LNCaP clone FGC (cell line): ENCODE measurements at places on chromosomes 4 and X.

DNA sequence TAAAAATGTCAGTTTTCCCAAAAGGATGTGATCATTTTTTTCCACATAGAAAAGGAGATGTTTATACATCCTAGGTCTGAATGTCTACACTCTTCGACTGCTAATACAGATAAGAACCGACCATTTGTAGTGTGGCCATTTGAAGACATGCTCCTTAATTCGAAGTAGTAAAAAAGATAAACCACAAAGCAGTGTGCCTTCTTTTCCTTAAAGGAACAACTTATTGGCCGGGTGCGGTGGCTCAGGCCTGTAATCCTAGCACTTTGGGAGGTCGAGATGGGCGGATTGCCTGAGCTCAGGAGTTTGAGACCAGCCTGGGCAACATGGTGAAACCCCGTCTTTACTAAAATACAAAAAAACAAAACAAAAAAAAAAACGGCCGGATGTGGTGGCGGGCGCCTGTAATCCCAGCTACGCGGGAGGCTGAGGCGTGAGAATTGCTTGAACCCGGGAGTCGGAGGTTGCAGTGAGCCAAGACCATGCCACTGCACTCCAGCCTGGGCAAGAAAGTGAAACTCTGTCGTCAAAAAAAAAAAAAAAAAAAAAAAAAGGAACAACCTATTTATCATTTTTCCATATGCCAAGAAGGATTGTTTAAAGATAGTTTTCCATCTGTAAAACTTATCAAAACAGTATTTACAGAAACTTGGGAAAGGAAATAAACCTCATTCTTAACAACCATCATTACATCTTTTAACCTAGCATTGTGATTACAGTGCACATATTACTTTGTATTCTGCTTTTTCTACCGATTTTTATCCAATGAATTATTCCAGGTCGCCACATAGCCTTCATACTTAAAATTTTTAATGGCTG is 2.6 kb downstream of the INTS6L start:
- DNase-seq: no peak

DNA sequence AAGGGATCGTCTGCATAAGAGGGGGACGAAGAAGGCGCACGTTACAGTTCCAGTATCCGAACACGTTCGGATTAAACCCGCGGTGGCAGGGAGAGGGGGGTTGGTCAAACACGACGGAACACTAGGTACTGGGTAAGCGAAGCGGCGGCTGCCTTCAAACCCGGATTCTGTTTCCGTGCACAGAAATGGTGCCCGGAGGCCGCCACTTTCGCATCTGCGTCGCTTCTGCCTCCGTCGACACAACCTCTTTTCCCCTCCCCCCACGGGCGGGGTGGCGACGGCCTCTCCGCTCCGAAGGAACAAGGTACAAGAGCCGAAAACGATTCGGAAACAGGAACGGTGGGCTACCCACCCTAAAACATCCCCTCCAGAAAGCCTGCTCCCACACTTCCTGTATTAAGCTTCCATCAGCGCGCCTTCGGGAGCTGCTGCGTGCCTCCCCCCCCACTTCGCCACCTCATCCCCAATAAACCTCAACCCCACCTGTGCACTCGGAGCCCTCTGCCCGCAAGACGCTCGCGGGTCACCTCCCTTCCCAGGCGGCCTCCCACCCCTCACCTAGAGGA is 667 bp downstream of the G3BP2 start:
- DNase-seq: peak; percentile 66

DNA sequence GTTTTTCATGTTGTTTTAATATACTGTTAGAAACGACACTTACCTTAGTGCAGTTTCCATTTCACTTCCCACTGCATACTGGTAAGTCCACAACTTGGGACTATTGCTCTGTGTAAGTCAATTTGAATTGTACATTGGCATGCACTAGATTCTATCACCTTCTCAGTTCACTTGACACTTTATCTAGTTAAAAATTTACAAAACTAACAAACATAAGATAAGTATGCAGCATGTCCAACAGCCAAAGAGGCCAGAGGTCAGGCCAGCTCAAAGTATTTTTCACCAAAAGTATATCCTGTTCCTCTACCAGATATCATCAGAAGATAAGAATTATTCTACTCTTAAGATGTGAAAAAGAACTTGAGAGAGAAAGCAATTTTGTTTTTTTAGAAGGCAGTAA is 75.9 kb downstream of the QRFPR start:
- DNase-seq: no peak

DNA sequence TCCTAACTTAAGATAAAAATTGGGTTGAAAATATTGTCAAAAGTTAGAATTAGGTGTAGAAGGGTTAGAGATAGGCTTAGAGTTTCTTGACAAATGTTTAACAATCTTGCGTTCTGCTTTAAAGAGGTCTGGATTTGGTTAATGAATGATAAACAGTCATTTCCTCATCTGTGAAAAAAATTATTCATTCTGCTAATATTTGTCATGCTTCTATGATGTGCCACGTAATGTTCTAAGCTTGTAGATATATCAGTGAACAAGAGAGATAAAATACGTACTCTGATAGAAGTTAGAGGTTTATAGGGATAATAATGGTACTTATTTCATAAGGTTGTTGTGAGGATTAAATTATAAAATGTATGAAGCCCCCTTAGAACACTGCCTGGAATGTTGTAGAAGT is 443.0 kb upstream of the GALNT7 start:
- no peak for DNase-seq

- no peak for DNase-seq
Measured at GRCh38 chrX:153459986-153460385, 10.4 kb downstream of the HAUS7 start.

DNA sequence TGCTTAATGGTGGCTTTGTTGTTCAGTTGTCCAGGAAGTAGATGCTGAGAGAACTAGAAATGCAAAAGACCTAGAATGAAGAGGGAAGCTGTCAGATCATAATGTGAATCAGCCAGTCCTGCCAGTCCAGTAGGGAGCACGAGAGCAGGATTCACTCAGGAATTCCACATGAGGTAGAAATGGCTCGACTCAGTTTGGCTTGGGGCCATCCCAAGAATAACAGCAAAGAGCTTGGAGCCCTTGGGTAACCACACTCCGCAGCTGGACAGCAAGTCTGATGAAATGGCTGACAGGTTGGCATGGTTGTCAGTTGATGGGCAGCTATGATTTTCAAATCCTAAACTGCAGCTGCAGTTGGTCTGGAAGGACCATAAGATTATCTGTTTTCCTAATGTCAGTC is 44.5 kb upstream of the WDR1 start:
- DNase-seq: no peak

DNA sequence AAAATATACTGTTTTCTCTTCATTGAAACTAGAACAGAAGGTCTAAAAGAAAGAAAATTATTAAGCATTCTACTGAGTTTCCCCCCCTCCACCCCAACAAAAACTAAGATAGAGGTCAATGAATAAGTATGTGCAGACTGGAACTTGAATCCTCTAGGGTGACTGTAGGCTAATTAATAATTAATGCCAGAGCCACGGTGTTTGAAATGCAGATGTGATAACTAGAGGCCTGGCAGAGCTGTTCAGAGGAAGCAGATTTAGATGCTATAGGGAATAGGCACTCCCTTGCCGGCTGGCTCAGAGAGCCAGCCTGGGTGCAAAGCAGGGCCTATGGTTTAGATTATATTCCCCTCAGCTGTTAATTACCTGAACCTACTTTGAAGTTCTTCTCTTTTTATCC is 12.2 kb upstream of the POU3F4 start:
- no peak for DNase-seq

DNA sequence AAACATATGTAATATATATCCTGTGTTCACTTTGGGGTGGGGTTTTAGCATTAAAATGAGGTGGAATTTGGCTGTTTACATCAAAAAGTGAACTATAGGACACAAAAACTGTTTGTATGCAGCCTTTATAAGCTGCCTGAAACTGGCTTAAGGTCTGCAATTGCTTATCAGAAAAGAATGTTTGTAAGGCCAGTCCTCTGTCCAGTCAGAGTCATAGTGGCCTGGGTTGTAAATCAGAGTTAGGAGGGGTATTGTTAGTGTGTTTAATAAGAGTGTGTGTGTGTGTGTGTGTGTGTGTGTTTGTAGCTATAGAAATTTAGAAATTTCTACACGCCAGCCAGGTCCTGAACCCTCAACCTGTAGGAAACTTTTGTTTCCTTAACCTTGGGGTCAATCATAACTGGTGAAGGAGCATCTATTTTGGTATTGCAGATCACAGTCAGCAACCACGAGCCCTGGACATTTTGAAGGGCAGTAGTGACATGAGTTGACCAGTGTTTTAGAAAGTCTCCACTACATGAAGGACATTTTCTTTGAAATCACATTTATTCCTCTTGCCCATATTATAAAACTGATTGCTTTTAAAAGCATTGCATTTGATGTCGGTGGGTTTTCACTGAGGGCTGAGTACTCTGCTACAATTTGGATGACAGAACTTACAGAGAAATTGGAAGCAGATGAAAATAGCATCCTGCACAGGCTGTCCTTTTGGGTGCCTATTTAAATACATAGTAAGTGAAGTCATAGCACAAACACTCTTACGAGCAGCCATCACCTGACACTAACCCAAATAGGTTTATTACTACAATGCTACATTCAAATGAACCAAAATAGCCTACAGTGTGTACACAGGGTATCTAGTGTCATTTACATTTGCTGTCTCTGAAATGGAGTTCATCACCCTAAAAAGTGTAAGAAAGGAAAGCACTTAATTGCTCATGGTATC is 11.2 kb upstream of the TMEM154 start:
- DNase-seq: no peak
